ENCODE measurements at places on chromosomes 13 and 19.

DNA sequence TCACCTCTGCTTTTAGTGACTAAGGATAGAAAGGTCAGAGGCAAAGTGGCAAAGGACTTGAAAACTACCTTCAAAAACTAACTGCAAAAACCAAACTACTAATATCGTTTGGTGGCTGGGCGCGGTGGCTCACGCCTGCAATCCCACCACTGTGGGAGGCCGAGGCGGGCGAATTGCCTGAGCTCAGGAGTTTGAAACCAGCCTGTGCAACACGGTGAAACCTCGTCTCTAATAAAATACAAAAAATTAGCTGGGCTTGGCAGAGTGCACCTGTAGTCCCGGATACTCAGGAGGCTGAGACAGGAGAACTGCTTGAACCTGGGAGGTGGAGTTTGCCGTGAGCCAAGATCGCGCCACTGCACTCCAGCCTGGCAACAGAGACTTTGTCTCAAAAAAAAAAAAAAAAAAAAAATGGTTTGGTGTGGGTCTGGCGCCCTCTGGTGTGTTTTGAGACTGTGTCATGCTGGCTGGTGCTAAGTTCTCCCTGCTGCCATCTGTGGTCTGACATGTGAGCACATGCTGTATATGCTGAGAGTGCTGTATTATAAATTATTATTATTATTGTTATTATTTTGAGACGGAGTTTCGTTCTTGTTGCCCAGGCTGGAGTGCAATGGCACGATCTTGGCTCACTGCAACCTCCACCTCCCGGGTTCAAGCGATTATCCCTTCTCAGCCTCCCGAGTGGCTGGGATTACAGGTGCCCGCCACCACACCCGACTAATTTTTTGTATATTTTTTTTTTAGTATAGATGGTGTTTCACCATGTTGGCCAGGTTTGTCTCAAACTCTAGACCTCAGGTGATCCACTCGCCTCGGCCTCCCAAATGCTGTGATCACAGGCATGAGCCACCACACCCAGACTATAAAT is 36.0 kb upstream of the RNF17 start:
- DNase-seq, result no peak

DNA sequence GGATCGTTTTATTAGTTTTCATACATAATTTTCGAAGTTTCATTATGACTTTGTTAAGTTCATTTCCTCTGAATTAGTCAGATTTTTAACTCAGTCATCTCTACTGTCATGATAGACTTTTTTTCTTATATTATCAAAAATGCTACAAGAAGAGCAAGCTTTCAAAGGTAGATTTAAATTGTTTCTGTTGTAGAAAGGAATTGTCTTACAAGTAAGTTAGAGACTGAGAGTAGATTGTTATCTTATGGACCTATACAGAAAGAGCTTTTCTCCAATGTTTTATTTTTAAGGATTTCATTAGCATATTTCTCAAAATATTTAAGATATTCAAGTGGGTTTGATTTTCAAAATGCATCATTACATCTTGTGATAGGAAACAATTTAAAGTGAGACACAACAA is 2.7 kb downstream of the MAB21L1 start:
- DNase-seq, result no peak

DNA sequence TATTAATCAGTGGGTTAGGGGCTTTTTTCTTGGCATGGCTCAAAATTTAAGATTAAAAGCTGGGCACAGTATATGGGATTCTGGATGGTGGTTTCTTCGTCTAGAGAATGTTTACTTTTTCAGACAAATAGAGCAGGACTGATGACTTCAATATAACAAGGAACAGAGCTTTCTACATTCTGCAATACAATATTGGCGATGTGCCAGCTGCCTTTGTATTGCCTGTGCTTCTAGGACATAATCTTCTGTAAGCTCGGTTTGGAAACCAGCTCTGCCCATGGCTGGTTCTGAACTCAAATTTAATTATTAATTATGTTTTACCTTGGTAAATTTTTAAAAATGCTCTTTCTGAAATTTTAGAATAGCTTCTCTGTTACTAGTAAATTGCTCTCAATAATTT is 139.1 kb upstream of the TRPC4 start:
- DNase-seq, result no peak

- no peak for DNase-seq
Observed at GRCh38 chr19:1590641-1591397, 1.8 kb downstream of the MBD3 start.

- no peak for DNase-seq
Observed at GRCh38 chr19:29378126-29378525, 147.7 kb upstream of the VSTM2B start.

- DNase-seq, result no peak
Observed at GRCh38 chr13:95434111-95434510, 118.4 kb upstream of the CLDN10 start.

DNA sequence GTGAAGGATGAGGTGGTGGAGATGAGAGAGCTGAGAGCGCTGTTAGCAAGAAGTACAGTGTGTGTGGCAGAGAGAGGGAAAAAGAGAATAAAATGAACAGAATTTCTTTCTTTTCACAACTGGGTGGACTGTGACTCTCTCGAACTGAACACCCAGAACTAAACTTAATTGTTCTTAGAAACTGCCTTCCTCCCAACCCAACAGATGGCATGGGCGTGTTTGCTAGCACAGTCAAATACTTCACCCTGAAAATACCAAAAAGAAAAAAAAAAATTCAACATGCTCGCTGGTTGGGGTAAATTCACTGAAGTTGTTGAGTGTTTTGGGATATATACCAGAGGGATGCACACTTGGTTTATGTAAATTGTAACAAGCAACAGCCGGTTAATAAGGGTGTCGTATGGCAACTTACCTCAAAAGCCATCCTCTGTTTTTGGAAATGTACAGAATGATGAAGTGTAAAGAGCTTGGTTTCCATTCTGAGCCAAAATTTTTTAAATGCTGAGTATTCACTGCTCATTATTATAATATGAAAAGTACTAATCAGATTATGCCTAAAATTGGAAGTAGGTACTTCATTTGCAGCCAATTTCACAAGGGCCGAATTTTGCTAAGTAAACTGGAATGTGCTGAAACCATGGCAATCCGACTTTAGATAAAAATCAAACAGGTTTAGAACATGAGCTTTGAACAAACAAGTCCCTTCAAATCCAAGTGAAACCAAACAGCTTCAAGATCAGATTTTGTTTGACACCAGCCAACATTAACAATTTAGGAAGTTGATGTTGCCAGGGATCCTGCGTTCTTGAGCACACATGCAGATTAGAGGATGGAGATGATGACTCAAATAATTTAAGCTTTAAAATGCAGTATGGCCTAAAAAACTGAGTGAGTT is 115.8 kb downstream of the ZIC5 start:
- DNase-seq, result no peak

DNA sequence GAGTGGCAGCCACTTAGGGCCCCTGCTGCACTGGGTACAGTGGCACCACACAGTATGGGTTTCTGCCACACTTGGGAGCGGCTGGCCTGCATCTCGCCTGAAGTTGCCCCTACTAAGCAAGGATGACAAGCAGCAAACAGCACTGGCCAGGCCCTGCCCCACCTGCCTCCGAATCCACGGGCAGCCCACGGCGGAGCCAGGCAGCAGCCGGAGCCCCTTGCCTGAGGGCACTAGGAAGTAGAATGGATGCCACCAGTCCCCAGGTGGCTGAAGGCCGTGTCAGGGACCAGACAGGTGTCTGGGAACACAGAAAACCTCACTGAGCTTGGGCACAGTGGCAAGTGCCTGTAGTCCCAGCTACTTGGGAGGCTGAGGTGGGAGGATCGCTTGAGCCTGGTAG is 19.4 kb downstream of the MLLT1 start:
- DNase-seq, result no peak

DNA sequence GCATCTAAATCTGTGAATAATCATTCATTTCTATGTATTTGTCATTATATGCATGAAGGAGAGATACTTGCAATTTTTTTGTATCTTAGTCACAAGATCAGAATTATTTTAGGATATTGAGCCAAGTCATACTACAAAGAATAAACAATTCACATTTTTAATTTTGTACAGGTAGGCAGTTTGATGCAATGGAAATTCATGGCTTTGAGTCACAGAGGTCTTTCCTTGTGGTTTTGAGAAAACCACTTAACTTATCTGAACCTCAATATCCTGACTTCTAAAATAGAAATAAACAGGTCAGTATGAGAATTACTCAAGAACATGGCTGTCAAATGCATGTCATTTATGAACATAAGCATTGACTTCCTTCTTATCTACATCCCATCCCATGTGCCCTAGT is 221.4 kb upstream of the SLC10A2 start:
- DNase-seq, result no peak

GRCh38 chr19:44685877-44686276 is 13.1 kb upstream of the CEACAM16 start:
- no peak for DNase-seq

DNA sequence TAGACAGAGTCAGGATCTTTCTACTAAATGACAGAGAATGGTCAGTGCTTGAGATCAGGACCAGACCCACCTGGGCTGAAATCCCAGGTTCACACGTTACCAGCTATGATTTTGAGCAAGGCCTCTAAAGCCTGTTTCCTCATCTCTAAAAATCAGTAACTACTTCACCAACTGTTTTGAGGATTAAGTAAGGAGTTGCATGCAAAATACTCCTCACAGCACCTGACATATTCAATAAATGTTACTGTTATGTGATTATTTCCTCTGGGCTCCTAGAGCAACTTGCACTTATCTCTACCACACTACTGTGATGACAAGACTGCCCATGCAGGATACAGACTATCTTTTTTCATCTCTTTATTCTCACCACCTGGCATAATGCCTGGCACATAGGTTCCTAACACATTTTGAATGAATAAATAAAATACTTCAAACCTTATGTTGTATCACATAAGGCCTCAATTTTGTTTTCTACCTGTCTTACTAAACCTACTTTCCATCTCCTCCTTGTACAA is 1.8 kb downstream of the KATNAL1 start:
- DNase-seq, result no peak

DNA sequence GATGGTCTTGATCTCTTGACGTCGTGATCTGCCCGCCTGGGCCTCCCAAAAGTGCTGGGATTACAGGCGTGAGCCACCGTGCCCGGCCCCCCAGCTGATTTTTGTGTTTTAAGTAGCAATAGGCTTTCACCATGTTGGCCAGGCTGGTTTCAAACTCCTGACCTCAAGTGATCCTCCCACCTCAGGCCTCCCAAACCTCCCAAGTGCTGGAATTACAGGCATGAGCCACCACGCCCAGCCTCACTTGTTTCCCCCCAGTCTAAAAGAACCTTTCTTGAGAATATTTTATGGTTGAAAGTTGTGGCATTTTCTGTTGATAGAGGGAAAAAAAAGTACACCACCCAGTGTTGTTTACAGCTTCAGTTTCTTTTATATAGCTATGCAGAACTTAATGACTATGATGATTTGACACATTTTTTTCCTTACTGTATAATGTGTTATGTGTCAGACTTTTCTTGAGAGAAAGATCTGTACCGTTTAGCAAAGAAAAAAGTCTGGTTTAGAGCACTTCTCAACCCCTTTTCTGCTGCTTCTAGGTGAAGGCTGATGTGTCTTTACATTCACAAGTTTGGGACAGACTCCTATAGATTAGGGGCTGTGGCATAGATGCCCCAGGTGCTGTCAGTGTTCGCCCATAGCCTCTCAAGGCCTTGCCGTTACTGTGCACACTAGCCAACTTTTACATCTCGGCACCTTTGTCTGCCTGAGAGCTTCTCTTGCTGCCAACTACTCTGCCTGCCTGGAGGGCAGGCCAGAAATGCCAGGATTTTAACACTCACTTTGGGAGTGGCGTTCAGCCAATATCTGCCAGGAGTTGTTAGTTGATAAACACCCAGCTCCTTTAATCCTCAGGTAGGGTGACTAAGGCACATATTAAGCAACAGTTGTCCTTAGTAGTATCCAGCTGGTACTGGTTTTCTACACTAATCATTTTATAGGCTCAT is 33.0 kb downstream of the KCTD4 start:
- no peak for DNase-seq

DNA sequence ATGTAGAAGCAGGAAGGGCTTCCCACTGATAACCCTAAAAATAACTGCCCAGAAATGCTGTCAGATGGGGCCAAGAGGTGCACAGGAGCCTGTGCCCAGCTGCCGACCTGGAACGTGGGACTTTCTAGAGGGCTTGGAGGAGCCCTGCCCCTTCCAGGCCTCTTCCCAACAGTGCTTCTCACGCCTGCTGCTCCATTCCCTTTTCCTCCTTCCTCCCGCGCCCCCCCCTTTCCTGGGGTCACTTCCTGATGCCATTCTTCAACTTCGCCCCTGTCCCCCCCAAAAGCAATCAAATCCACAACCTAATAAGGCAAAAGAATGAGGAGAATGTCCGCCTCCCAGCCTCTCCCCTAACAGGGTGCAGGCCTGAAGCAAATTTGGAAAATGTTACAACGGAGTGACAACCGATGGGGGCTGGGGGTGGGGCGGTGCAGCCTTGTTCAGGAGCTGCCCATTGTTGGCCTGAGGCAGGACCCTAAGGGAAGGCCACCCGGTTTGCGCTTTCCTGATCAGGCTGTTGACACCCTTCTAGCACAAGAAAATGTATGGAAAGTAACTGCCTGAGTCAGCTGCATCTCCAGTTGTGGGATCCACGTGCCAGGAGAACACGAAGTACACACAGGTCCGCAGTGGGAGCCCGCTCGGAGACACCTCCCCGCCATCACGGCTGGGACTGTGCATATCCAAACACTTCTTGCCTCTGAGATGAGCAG is 18.7 kb downstream of the ACTN4 start:
- DNase-seq, result no peak

- no peak for DNase-seq
Observed at GRCh38 chr19:49746206-49746958, 16.7 kb downstream of the TSKS start.

GRCh38 chr19:48807590-48808308 is 3.1 kb downstream of the BCAT2 start:
- no peak for DNase-seq

- DNase-seq, result no peak
Observed at GRCh38 chr19:5124111-5124855, 155.4 kb downstream of the KDM4B start.

DNA sequence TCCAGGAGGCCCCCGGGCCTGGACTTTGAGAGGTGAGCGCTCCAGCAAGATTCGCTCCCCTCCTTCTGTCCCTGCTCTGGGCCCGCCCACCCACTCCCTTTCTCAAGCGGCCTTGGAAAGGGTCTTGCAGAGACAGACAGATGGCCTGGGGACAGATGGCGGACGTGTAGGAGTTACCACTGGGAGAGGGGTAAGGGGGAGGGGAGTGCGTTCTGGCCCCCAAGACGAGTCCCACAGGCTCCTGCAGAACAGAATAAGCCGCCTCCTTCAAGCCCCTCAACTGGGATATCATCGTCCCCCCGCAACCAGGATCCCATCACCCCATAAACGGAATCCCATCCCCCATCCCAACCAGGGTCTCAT is 3.6 kb upstream of the TNFAIP8L1 start:
- no peak for DNase-seq
